ENCODE measurements at places on chromosomes 6 and 20.

- no peak for DNase-seq
Measured at GRCh38 chr6:2190661-2191389, 54.6 kb downstream of the GMDS start.

- DNase-seq = no peak
Measured at GRCh38 chr6:150636808-150637207, 37.1 kb downstream of the PLEKHG1 start.

DNA sequence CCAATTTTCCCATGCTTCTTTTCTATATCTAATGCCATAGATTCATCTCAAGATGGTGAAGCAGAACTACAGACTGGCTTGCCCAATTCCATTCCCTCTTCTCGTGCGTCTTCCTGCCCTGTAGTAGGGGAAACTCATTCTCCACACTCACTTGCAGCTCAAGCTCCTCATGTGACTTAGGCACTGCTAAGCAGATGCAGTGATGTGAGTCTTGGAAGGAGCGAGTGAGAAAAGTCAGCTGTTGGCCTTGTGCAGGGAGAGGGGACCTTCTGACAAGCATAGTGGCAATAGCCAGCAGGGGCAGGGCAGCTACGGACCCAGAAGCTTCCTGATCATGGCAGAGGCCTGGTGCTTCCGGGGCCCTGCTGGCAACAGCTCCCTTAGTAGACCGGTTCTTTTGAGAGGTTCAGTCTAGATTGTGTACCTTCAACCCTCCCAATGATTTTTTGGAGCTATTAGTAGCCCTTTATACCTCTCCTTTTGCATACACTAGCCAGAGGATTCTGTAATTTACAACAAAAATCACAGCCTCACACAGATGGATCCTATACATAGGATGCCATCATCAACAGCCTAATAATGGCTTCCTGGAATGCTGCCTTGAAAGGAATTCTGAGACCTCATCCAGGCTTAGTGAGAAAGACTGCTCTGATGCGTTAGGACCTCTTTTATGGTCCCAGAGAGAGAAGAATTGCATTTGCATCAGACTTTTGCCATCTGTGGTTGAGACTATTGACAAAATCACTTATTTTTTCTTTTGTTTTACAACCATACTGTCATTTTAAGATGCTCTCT, 121.5 kb upstream of the RIPOR2 start:
- no peak for DNase-seq

- DNase-seq = no peak
Measured at GRCh38 chr20:15895560-15896084, 677.6 kb downstream of the KIF16B start.

DNA sequence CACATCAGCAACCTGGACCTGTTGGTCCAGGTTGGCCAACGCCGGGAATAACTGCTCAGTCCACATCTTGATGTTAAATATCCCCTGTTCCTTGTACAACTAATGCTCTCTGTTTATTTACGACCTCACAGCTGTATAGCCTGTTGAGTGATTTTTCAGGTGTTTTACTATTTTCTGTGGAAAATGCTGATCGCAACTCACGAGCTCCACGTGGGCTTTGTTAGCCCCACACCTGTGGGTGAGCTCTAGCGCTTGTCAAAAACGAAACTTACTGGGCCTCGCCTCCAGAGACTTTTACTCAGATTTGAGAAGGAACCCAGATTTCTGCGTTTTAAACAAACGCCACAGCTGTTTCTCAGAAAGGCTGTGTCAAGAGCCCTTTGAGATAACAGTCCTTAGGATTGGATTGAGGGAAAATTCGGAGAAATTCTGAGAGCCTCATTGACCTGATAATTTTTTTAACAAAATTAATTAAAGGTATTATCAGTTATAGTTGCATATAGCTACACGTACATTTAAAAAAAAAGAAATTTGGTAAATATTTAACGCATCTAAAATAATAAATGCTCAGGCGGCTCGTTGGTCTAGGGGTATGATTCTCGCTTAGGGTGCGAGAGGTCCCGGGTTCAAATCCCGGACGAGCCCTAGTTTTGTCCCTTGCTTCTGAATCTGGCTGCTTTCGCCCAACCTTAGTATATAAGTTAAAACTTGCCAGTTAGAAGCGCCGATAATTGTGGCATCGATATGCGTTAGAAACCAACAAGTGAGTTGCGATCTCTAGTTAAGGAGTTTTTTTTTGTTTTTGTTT, 16.7 kb downstream of the HMGN4 start:
- peak; percentile 89 for DNase-seq

- no peak for DNase-seq
Measured at GRCh38 chr6:158021814-158022748, 40.4 kb downstream of the SYNJ2 start.

DNA sequence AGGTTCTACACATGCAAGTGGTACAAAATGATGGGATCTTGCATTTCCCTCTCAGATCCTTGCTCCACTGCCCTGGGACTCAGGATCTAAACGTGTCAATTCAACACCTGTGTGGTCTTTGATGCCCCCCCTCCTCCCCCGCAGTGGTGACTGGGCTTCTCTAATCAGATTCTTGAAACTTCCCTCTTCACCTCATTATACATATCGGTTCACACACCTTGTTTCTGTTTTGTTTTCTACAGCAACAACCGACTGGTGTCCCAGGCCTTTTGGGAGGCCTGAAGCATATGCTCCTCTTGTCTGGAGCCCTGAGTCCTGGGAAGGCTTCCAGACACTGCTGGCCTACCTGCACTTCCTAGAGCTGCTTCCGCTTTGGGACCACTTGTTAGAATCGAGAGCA, 20.0 kb downstream of the SAMD3 start:
- DNase-seq = peak; percentile 70

GRCh38 chr6:52995913-52996645, 995 bp upstream of the GSTA4 start:
- peak; percentile 48 for DNase-seq

- no peak for DNase-seq
Measured at GRCh38 chr20:44398335-44398734, 42.8 kb downstream of the HNF4A start.

DNA sequence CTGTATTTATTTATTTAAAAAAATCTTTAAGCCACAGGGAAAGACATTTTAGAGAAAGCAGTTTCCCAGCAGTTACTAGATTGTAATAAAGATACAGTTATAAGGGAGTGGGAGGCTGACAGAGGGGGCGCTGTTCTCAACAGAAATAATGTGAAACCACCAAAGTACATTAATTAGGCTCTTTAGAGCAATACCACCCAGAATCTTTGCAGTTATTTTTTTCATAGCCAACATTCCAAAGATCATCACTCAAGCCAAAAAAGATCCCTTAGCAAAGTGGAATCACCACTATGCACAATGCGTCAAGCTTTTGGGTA, 331.3 kb upstream of the DEFB112 start:
- DNase-seq = no peak

DNA sequence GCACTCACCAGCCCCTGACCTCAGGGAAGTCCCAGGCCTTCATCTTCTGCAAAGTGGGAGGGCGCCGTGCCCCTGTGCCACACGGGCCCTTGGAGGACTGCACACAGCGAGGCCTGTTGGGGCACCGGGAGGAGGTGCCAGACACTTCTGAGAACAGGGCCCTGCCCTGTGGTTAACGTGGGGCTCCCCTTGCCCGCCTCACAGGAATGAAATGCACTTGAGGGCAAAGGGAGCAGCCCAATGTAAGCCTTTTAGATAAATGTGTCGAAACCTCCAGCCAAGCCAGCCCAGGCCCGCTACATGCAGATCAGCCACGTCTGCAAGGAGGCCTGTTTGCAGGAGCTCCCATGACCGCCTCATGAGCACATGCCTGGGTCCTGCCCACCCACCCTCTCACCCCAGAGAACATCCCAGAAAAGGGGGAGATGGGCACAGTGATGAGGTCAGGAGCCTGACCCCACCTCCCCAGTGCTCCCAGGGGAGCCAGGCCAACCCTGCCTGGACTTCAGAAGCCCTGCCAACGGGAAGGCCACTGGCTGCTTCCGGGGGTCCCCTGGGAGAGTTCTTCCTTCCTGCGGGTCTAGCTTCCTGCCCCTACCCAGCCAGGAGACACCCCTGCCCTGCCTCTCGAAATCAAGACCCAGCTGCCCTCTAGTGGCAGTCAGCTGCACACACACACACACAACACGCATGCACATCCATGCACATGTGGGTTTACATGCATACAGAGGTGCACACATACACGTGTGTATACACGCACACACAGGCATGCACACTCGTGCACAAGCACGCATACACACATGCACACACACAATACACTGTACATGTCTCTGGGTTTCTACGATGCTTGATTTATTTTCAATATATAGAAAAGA, 178.7 kb downstream of the TAF4 start:
- peak; percentile 30 for DNase-seq

GRCh38 chr20:44886828-44887227, 1.3 kb downstream of the YWHAB start:
- DNase-seq = no peak

GRCh38 chr6:28807682-28808280, 116.0 kb downstream of the TRIM27 start:
- DNase-seq = no peak

DNA sequence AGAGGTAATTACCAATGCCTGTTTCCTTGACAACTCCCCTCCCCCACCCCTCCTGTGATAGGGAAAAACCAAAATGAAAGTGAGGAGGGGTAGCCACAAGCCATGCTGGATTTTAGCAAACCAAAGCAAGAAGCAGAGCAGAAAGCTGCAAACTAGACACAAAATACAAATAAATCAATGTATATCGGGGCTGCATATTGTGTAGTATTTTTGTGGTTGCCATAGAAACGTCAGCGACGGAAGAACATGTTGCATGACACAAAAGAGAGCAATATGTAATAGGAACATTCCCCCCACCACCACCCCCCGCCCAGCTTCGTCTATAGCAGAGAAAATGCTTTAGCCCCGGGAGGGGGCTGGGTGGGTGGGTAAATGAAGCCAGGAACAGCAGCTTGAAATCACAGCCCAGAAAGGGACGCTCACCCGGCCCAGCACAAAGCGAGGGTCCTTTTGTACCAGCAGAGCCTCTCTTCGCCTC, 548 bp downstream of the AGPAT4 start:
- no peak for DNase-seq

GRCh38 chr20:40314278-40314677, 374.8 kb downstream of the MAFB start:
- DNase-seq = no peak

GRCh38 chr6:140779991-140780596, 1352.6 kb upstream of the GJE1 start:
- no peak for DNase-seq

DNA sequence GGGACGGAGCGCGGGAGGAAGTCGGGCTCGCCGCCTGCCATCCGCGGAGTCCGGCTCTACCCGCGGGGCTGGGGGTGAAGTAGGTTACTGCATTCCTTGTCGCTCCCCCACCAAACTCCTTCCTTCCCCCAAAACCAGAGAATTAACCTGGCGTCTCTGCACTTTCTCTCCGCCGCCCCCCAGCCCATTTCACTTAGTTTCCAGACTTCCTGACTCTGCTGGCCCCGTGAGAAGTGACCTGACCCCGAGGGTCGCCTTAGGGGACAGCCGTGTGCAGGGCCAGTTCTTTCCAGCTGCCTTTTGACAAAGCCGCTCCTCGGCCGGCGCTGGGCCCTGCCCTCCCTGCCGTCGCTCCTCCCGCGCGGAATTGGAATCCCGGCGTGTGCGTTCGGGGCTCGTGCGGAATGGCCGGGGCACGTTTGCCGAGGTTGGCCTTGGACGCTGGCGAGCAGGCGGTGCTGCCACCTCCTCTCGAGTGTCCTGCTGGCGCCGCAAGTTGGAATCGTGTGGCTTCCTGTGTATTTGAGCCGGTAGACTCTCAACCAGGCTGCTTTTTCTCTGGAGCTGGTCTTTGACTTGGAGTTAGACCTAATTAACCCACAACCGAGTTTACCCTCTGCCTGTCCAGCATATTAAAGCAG, 650 bp downstream of the DCBLD1 start:
- peak; percentile 61 for DNase-seq

DNA sequence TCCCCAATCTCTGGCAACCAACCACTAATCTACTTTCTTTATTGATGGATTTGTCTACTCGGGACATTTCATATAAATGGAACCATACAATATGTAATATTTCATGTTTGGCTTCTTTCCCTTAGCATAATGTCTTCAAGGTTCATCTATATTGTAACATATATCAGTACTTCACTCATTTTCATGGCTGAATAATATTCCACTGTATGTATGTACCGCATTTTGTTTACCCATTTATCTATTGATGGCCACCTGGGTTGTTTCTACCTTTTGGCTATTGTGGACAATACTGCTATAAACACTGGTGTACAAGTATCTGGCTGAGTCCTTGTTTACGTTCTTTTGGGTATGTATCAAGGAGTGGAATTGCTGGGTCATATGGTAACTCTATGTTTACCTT, 48.4 kb downstream of the PANK2 start:
- no peak for DNase-seq

GRCh38 chr6:72083976-72084375, 197.6 kb downstream of the RIMS1 start:
- DNase-seq = no peak

DNA sequence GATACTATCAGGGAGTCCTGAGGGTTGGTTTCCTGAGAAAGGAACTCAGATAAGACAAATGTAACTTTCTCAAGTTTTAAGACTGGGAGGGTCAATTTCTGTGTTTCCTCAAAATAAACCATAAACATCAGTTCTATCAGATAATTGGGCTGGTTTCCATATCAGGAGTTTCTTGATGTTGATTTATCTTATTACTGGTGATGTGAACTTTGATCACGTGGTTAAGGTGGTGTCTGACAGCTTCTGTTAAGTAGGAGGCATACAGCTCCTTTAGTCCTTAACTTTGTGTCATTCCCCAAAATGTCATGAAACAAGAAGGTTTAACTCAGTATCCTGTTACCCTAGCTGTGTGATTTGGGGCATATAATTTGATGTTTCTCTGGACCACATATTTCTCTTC, 145.2 kb downstream of the ZNF217 start:
- no peak for DNase-seq

DNA sequence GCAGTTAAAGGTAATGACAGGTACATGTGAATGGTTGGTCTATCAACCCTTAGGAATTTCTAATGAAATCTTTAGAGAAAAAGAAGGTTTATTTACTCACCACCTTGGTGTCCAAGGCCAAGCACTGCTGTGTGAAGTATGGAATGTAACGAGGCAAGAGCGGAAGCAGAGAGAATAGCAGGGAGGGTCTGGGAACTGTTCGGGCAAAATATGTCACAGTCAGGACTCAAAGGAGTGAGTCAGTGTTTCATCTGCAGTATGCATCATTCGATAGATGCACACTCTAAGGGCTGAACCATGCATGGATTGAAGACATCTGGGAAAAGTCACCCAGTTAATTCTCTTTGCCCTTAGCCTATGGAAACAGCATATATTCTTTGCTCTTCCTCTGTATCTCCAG, 33.2 kb downstream of the ADGRF5 start:
- DNase-seq = no peak

GRCh38 chr6:157428427-157429202, 47.6 kb downstream of the ZDHHC14 start:
- no peak for DNase-seq
